ENCODE measurements at places on chromosomes 3 and 15.

DNA sequence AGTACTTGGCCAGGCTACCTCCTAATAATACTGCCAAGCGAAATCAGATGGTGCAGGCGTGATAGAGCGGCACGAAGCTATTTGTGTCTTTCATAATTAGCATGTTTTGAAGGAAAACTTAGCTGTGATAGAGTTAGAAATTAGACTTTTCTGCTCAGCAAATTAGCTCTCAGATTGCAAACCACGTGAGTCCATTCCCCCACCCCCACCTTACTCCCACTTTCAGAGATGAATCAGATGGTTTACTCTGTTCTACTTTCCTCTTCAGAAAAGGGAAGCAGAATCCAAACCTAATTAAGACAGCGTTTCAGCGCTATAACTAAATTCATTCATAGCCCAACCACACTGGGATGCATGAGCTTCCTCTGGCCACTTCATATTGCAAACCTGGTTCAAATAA lies 214.6 kb downstream of the SLCO3A1 start:
- DNase-seq, result no peak
- H3K36me3 ChIP-seq, result no peaks in the 10 kb centered on the region
- H3K4me1 ChIP-seq, result peaks cover 25% of the 10 kb centered on the region

- no peak overlapping the region for H3K4me3 ChIP-seq
- H3K36me3 ChIP-seq, result no peaks in the 10 kb centered on the region
- peaks cover 9% of the 10 kb centered on the region for H3K4me1 ChIP-seq
- no peak for DNase-seq
- H3K27me3 ChIP-seq, result no peaks in the 10 kb centered on the region
- no peak overlapping the region for H3K27ac ChIP-seq
These were observed 38.3 kb upstream of the ATOSA start for GRCh38 chr15:52717481-52717880.

- H3K27ac ChIP-seq, result peak overlapping the region; percentile 81
- peak; percentile 43 for DNase-seq
- peaks cover 24% of the 10 kb centered on the region for H3K4me1 ChIP-seq
- no peaks in the 10 kb centered on the region for H3K27me3 ChIP-seq
- H3K36me3 ChIP-seq, result no peaks in the 10 kb centered on the region
These were observed 103.7 kb downstream of the MYH15 start for GRCh38 chr3:108406661-108407206.

DNA sequence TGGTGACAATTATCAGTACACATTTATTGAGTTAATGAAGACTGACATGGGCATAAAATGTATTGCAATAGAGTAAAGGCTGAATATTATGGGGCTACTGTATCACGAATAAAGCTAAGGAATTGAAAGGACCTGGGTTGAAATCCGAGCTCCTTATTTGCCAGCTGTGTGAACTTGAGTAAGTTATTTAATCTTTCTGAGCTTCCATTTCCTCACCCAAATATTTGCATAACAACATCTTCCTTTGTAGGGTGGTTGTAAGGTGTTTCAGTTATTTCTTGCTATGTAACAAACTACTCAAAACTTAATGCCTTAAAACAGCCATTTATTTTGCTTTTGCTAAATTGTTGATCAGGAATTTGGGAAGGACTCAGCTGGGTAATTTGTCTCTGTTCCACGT lies 111.1 kb upstream of the TSC22D2 start:
- H3K27ac ChIP-seq, result no peak overlapping the region
- no peaks in the 10 kb centered on the region for H3K4me1 ChIP-seq
- no peak overlapping the region for H3K4me3 ChIP-seq
- H3K36me3 ChIP-seq, result no peaks in the 10 kb centered on the region
- H3K27me3 ChIP-seq, result peaks cover 9% of the 10 kb centered on the region

DNA sequence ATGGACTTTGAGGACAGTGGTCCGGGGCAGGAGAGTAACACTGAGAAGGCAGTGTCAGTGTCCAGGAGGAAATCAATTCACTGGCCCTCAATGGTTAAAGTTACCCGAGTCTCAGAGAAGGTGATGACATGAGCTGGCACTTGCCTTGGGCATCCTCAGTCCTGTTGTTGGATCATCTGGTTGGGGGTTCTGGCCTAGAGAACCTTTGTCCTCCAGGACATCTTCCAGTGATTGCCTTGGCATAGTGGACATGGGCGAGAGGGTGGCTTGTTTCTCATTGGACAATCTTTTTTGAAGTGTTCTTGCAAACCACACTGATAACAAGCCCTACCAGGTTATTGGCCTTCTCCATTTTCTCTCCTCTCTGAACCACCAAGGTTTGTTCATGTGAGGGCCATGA lies 83.4 kb upstream of the TERB2 start:
- H3K36me3 ChIP-seq, result peaks cover 12% of the 10 kb centered on the region
- H3K27ac ChIP-seq, result no peak overlapping the region
- no peaks in the 10 kb centered on the region for H3K4me1 ChIP-seq
- H3K4me3 ChIP-seq, result no peak overlapping the region

DNA sequence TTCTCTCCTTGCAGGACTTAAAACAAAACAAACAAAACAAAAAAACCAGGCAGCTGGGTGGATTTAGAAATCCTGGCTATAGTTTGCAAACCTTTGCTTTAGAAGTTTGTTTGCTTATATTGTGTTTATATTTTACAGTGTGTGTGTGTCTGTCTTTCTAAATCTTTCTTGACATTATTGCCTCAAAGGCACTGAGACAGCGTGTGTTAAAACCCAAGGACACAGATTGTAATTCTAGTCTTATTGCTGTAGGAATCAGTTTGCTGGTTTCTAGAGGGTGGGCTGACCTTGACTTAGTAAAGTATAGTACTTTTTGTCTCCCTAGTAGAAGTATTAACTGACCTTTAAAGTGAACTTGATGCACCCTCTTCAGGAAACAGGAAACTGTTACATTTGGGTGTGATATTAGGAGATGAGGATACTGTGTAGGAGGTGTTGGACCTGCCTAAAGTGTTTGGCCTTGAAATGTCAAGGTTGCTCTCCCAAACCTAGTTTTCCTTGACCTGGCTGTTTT lies 71.0 kb downstream of the TCF12 start:
- H3K27ac ChIP-seq, result no peak overlapping the region
- H3K27me3 ChIP-seq, result no peaks in the 10 kb centered on the region
- peaks cover 22% of the 10 kb centered on the region for H3K36me3 ChIP-seq
- no peak overlapping the region for H3K4me3 ChIP-seq
- peaks cover 15% of the 10 kb centered on the region for H3K4me1 ChIP-seq

DNA sequence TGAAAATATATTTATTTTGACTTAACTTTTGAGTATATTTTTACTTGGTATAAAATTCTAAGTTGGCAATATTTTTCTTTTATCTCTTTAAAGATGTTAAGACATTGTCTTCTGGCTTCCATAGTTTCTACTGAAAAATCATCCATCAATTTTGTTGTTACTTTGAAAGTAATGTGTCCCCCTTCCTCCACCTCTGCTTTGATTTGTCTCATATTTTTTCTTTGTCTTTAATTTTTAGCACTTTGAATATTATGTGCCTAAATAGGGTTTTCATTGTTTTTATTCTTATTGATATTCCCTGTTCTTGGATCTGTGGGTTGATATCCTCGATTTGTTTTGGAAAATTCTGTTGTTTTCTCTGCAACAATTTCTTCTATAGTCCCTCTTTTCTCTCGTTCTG lies 157.4 kb downstream of the CD47 start:
- H3K4me1 ChIP-seq, result peaks cover 6% of the 10 kb centered on the region
- H3K36me3 ChIP-seq, result peaks cover 4% of the 10 kb centered on the region
- peaks cover 4% of the 10 kb centered on the region for H3K27me3 ChIP-seq
- no peak overlapping the region for H3K4me3 ChIP-seq
- H3K27ac ChIP-seq, result no peak overlapping the region

DNA sequence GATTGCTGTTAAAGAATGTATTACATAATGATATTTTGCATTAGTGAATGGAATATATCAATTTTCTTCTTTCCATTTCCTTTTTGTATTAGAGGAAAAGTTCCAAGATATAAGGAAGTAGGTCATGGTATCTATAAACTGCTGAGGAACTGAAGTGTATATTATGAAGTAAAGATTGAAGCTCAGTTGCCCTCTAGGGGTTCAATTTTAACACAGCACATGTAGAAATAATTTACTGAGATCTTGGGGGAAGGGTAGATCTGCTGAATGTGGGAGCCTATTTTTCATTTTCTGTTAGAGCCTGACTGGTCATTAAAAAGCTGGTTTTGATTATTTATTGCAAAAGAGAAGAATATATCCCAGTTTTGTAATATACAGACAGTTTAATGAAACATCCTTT lies 45.2 kb downstream of the CMC1 start:
- no peak overlapping the region for H3K27ac ChIP-seq
- DNase-seq, result no peak
- H3K36me3 ChIP-seq, result peaks cover 8% of the 10 kb centered on the region
- H3K4me3 ChIP-seq, result no peak overlapping the region
- no peaks in the 10 kb centered on the region for H3K27me3 ChIP-seq

DNA sequence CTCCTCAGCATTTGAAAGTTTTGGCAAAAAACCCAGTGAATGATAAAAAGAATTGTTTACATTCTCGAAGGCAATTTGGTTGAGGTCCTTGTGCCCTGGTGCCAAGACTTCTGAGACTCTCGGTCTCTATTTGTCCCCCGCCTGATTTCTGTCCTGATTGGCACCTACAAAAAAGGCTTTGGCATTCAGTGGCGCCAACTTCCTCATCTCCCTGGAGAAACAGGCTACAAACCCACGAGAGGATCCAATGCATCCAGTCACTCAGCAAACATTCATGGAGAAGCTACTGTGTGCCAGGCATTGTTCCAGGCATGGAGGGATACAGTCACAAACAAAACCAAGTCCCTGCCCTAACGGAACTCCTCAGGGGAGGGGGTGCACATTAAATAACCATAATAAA lies 42.7 kb downstream of the HES1 start:
- no peaks in the 10 kb centered on the region for H3K36me3 ChIP-seq
- H3K4me1 ChIP-seq, result no peaks in the 10 kb centered on the region
- H3K4me3 ChIP-seq, result no peak overlapping the region
- no peak overlapping the region for H3K27ac ChIP-seq

GRCh38 chr15:75578948-75579920 lies at the start of gene PTPN9:
Gene PTPN9, minus strand, starts transcription at chr15:75579315. Its CDS starts 539 bp downstream, at chr15:75578776.
- H3K36me3 ChIP-seq, result peaks cover 4% of the 10 kb centered on the region
- peak; percentile 54 for DNase-seq
- H3K4me1 ChIP-seq, result peaks cover 22% of the 10 kb centered on the region
- H3K4me3 ChIP-seq, result peak within 1 kb of the TSS; percentile 93

DNA sequence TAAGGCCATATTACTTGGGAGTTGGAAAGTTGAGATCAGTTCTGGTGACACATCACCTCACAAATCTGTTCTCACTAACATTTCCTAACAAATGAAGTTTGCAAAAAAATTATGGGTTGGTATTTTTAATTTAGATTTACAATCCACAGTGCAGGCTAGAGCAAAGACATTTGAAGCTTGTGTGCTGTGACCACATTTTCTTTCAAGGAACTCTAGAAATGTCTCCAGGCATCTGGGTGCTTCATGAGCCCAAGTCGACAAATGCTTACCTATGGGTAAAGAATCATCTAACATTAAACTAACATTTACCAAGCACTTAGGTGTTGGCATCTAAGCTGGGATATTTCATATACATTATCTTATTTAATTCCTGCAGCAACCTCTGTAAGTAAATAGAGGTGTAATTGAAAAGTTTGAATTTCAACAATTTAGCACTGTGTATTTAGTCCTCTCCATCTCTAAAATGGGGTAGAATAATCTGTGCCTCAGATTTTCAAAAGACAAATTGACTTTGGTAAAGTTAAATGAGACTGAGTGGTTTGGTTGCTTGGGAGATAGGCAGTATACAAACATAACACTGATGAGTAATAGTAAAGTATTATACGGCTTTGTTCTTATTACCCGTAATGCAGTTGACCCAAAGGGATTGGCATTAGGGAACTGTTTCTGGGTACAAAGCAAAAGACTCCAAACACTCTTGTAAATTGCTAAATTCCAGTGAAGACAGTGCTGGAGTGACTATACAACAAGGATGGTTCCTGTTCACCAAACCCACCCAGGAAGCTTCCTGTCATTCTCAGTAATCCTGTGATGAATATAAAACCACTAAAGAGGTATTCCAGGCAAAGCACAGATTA lies 162.5 kb downstream of the TPRG1 start:
- H3K4me3 ChIP-seq, result no peak overlapping the region
- no peak for DNase-seq
- H3K36me3 ChIP-seq, result no peaks in the 10 kb centered on the region
- H3K27me3 ChIP-seq, result peaks cover 22% of the 10 kb centered on the region
- no peak overlapping the region for H3K27ac ChIP-seq

- DNase-seq, result no peak
- no peak overlapping the region for H3K4me3 ChIP-seq
- H3K27ac ChIP-seq, result peak overlapping the region; percentile 63
- no peaks in the 10 kb centered on the region for H3K4me1 ChIP-seq
- peaks cover 12% of the 10 kb centered on the region for H3K36me3 ChIP-seq
These were observed 127.8 kb downstream of the EEFSEC start for GRCh38 chr3:128281056-128281455.

DNA sequence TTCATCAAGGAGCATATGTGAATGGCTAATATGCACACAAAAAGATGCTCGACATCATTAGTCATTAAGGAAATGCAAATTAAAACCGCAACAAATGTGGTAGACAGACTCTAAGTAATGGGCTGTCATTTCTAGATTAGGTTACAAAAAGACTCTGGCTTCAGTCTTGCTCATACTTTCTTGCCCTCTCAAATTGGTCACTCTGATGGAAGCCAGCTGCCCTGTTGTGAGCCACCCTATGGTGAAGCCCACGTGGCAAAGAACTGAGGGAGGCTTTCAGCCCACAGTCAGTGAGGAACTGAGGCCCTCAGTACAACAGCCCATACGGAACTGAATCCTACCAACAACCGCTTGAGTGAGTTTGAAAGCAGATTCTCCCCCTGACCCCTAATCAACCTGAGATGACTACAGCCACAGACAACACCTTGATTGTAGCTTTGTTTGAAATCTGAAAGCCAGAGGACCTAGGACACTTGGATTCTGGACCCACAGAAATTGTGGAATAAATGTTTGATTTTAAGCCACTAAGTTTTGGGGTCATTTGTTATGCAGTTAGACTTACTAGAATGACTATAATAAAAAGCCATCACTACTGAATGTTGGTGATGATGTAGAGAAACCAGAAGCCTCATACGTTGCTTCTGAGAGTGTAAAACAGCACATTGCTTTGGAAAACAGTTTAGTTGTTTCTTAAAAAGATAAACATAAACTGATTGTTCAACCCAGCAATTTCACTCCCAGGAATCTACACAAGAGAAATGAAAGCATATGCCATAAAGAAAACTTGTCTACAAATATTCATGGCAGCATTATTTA lies 45.7 kb downstream of the EHHADH start:
- H3K4me3 ChIP-seq, result no peak overlapping the region
- peaks cover 4% of the 10 kb centered on the region for H3K36me3 ChIP-seq
- H3K27ac ChIP-seq, result no peak overlapping the region
- DNase-seq, result peak; percentile 6
- no peaks in the 10 kb centered on the region for H3K27me3 ChIP-seq
